ENCODE measurements at places on chromosomes 12 and 14. TPM values are rescaled to one million over a fixed set of nuclear protein-coding genes. Genes with fewer than 3 reads are reported as not detected.

EP400 gene
- polyA plus RNA-seq, result 15.2 TPM

NEMP1 gene
- 13.2 TPM for polyA plus RNA-seq

OR6C76 gene
- not detected for polyA plus RNA-seq

- no peak for DNase-seq
Observed at GRCh38 chr12:55067701-55068100, 47.9 kb downstream of the NEUROD4 start.

DNA sequence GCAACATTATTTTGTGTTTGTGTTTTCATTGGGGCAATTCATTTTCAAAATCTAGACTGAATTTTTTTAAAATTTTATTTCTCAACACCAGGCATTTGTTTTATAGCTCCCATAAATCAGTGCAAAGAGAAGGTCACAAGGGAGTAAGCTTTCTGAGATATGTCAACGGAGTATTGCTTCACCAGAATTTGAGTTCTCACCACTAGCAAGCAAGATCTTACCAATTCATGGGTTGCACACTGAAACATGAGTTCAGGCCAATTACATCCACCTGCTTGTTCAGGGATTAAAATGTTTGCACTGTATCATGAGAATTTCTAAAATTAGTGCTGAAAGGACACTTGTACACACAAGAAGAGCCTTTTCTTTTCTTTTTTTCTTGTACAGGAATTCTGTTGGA lies 121.9 kb downstream of the CAND1 start:
- DNase-seq, result no peak

DNA sequence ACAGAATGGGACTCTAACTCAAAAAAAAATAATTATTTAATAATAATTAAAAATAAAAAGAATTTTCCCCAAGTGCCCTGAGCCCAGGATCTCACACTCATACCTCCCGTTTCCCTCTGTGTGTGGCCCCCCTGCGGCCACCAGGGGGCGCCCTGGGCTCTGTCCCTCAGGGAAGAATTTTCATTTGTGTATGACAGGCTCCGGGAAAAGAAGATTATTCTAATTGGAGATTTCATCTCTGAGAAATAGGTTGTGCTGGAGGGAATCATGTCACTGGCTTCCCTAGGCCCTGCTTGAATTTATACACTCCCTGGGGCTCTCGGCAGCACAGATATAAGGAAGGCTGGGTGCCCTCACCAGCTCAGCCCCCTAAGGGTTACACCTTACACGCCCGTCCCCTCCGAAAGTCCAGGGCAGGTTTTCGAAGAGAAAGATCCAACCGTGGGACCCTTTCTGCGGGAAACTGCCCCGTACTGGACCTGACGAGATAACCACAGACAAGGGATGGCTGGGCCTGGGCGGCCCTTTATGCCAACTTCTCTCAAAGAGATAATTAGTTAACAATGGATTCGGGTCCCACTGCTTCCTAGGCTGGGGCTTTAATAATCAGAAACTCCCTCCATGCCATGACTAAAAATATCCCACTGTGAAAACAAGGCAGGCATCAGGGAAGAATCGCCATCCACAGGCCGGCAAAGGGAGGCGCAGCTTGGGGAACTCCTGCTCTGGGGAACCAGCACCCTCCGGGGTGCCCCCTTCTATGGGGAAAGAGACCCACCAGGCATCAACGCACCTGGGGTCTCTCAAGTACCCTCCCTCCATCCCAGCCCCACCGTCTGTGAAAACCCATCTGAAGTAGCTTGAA lies 80.7 kb downstream of the KDM2B start:
- peak; percentile 65 for DNase-seq

GRCh38 chr12:10567813-10568212 lies 45.6 kb downstream of the MAGOHB start:
- no peak for DNase-seq

- no peak for DNase-seq
Observed at GRCh38 chr12:58455136-58455535, 465.2 kb downstream of the LRIG3 start.

All from A549 (cell line).